ENCODE measurements at places on chromosomes 16 and 17.

DNA sequence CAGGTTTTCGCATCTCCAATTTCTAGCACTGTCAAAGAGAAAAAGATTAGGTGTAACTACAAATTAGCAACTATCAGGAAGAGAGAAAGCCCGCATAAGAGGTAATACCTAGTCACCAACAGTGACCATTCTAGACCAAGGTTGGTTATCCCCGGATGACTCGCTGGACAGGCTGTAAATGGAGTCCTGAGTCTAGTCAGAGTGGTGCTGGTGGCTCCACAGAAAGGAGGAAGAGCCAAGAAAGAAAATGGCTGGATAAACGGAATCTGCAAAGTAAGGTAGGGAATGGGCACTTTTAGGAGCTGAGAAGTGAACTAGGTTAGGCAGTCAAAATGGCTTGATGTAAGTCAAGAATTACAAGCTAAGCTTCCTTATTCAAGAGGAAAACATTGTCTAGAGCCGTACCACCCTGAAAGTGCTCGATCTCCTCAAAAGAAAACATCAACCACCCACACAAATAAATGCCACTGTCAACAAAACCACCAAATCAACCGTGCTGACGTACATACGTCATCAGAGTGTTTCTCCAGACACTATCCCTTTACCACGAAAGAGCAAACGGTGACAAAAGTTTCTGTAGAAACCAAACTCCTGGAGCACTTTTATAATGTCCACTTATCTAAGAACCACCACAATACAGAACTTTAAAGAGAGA lies 2.2 kb downstream of the GSPT1 start:
- DNase-seq, result peak; percentile 15

DNA sequence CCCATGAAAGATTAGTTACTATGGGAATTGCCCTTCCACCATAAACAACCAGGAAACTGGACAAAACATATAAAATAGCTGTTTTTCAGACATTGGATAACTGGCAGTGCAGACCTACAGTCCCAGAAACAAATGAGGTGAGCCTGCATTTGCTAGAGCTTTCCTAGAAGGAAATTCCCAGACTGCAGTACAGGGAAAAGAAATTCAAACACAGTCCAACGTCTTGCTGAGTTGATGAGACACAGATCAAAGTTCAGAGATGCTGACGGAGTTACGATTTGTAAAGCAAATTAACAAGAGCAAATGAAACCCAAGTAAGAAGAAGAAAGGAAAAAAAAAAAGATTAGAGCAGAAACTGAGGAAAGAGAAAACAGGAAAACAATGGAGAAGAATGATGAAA lies 41.3 kb upstream of the MNT start:
- DNase-seq, result no peak

- no peak for DNase-seq
Observed at GRCh38 chr16:4175849-4176248, 59.6 kb upstream of the ADCY9 start.

GRCh38 chr16:55695595-55695994 lies 39.8 kb downstream of the SLC6A2 start:
- no peak for DNase-seq

DNA sequence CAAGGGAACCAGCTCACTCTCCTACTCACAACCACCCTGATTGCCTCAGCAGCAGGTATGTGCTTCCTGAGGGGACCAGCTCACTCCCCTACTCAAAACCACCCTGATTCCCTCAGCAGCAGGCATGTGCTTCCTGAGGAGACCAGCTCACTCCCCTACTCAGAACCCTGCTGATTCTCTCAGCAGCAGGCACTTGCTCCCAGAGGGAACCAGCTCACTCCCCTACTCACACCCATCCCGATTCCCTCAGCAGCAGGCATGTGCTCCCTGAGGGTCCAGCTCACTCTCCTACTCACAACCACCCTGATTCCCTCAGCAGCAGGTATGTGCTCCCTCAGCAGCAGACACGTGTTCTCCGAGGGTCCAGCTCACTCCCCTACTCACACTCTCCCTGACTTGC lies 26.1 kb upstream of the COG7 start:
- DNase-seq, result no peak

DNA sequence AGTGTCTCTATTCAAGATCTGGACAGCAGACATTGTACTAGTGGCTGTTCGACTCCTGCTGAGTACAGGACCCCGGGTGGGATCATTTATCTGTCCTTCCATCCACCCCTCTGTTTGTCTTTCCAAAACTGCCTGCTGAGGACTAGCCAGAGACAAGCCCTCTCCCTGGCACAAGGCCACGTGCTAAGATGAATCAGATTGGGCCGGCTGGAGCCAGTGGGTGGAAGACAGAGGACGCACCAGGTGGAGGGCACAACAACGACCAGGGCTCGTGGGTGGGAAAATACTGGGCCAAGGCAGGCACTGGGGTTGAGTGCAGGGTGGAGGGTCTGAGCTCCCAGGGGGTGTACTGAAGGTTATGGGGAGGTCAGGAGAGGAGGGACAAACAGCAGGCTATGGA lies 1.4 kb upstream of the CA7 start:
- no peak for DNase-seq

DNA sequence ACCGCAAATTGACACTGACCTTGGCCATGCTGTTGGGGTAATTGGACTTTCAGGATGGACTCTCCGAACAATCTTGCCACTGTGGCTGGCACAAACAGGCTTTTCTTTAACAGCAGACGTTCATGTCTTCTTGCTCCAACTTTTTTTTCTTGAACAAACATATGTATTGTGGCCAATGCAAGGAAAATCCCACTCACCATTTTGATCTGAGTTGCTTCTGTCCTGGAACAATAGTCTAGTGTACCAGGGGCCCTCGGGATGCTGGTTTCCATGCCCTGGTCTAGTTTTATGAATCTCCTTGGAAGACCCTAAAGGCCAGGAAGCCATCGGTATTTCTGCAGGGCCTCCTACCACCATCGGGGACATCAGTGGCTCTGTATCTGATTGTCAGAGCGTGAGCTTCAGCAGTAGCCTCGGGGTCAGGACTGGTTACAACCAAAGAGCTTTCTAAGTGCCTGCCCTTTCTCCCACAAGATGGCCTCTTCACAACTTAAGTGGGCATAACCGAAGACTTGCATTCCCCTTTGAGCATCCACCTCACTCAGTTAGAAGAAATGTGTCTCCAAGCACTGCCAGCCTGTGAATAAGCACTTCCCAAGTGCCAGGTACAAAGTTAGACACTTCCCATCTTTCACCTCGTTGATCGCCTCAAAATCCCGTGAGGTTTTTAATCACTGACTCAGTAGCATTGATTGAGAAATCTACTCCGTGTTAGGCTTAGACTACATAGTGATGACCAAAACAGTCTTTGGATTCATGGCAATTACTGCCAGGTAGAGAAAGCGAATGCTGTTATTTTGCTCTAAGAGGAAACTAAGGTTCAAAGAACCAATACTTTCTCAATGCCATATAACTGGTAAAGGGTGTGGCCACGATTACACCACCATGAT lies 87.0 kb upstream of the TBX2 start:
- DNase-seq, result no peak

- DNase-seq, result peak; percentile 64
Observed at GRCh38 chr17:40909755-40910154, 24.7 kb upstream of the KRT20 start.

- DNase-seq, result no peak
Observed at GRCh38 chr17:12592941-12593340, 72.7 kb upstream of the MYOCD start.

DNA sequence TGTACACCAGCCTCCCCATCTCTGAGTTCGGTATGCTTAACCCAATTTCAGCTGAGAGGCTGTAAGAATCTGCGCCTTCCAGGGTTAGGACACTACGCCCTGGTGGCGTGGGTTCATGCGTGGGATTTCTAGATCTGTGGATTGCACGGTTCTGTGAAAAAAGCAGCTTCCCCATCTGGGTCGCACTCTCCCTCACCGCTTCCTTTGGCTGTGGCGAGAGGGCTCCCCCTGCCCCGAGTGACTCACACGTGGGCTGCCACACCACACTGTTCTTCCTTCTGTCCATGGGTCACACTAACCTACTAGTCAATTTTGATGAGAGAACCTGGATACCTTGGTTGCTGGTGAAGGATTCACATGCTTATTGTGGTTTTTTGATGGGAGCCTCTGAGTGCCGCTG lies 256.0 kb upstream of the MAF start:
- DNase-seq, result no peak

DNA sequence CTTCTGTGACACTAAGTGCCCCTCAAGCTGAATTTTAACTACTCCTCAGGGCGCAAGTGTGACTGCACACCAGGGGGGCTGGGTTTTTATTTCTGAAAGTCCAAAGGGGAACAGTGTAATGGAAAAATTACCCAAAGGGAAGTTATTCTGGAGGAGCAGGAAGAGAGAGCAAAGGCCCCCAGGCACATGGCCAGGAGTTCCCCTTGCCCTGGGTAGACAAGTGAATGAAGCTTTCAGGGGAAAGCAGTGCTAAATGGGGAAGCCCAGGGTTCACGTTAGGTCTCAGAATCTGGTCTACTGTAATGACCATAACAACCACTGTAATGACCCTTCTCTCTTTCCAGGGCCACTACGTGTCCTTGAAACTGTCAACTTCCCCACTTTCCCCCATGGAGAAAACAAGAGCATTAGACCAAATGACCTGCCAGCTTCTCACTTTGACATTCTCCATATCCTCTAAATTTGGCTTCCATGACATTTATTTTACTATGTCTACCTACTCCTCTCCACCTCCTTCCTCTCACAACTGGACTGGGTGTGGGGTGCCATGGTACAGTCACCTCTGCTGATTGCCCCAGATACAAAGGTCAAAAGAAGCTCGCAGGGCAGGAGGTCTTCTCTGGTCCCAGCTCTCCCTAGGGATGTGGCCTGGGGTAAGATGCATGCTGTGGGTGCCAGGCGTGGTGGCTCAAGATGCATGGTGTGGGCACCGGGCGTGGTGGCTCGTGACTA lies 34.1 kb upstream of the MMP2 start:
- no peak for DNase-seq

GRCh38 chr17:58624751-58625150 lies 67.1 kb downstream of the TEX14 start:
- no peak for DNase-seq

DNA sequence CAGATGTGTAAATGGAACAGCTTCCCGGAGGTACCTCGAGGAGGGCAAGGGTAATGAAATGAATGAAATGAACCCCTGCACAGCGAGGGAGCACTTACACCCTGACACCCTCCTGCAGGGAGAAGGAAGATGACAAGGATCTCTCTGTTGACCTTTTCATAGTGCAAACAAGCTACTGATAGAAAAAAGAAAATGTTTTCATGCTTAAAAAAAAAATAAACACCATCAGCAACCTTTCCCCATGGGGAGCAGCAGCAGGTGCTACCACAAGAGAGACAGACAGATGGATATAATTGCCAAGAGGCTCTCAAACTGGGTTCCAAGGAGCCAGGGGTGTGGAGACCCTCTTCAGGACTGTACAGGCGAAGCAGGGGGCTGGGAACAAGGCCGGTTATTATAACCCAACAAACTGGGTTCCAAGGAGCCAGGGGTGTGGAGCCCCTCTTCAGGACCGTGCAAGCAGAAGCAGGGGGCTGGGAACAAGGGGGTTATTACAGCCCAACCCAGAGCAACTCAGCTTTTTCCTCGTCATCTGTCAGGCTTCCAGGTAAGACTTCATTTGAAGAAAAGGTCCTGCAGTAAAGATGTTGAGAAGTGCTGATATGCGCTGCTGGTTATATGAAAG lies 718 bp upstream of the RPH3AL start:
- no peak for DNase-seq

DNA sequence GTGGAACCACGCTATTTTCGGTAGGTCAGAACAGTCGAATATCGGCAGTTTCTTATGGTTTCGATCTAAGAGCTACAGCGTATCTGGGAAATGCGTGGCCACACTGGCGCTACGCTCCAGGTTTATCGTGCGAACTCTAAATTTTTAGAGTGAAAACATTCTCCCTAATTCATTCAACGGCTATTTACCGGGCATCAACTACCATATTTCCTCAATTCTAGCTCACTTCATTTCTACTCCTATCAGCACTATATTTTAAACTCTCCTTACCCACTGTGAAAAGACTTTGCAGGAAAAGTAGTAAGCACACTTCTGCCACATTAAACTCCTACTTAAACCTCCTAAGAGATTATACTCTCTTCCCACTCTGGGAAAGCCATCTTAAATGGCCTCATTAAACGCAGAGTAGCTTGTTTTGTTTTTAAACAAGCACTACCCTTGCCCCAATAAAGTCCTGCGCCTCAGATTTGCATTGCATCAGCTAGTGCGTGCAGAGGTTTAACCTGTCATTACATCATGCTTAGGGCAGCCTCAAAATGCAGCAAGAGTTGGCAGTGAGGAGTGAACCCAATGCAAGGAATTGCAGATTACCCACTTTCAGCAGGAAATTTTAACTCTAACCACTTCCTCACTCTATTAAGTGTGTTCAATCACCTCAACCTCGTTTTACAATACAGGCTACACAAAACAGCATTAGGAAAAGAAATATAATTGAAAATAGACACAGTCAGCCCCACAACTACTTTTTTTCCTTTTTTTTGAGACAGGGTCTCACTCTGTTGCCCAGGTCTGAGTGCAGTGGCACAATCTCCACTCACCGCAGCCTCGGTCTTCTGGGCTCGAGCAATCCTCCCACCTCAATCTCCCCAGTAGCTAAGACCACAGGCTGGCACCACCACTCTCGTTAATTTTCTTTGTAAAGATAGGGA lies 18.8 kb downstream of the SIAH1 start:
- DNase-seq, result peak; percentile 97

DNA sequence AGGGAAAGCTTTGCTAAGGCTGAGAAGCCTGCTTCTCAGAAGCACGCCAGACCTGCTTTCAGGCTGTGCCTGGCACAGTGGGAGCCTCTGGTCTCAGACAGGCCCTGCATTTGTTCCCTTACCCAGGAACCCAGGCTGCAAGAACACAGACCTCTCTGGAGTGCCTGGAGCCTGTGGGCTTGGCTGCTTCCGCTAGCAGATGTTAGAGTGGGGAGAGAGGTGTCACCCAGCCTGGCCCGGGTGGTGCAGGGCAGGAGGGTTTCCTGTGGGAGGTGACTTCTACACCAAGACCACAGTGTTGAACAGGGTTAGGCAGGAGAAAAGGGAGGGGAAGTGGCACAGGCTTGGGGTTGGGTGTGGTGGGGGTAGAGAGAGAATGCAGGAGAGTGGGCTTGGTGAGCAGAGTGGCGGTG lies 35.8 kb upstream of the ADGRG1 start:
- DNase-seq, result no peak

DNA sequence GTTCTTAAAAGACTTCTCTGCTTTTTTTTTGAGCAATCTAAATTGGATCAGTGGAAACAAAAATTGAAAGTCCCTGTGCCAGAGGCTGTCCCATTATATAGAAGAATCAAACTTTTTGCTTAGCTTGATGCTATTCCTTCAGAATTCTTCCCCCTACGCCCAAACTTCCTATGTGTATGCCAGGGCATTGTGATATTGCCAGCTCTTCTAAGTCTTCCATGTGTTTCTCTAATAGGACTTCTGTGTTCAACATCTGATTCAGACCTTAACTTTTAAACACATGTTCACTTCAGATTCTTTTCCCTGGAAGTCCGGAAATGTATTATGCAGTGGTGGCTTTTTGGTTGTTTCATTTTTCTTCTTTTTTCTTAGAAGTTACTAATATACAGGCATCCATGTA lies 18.7 kb downstream of the PTRH2 start:
- DNase-seq, result no peak

GRCh38 chr16:66207139-66207882 lies 159.2 kb upstream of the CDH5 start:
- DNase-seq, result no peak

Data from fibroblast of the aortic adventitia (primary cell).